ENCODE measurements at places on chromosomes 4 and X. TPM values are rescaled to one million over a fixed set of nuclear protein-coding genes. Genes with fewer than 3 reads are reported as not detected.

GRCh38 chr4:15006416-15007024, 4.2 kb downstream of the CPEB2 start:
- no peak overlapping the region for H3K27ac ChIP-seq
- H3K4me3 ChIP-seq = no peak overlapping the region
- H3K27me3 ChIP-seq = no peaks in the 10 kb centered on the region
- H3K4me1 ChIP-seq = peaks cover 12% of the 10 kb centered on the region
- H3K36me3 ChIP-seq = no peaks in the 10 kb centered on the region
- no peak for DNase-seq

GRCh38 chrX:13605611-13606010, 36.2 kb downstream of the EGFL6 start:
- H3K27ac ChIP-seq = no peak overlapping the region
- H3K4me1 ChIP-seq = no peaks in the 10 kb centered on the region
- no peak overlapping the region for H3K4me3 ChIP-seq
- H3K36me3 ChIP-seq = no peaks in the 10 kb centered on the region
- no peaks in the 10 kb centered on the region for H3K27me3 ChIP-seq

- H3K27ac ChIP-seq = no peak overlapping the region
- no peak overlapping the region for H3K4me3 ChIP-seq
- no peaks in the 10 kb centered on the region for H3K27me3 ChIP-seq
- no peaks in the 10 kb centered on the region for H3K36me3 ChIP-seq
Measured at GRCh38 chr4:189659287-189659686, 281.4 kb upstream of the FRG1 start.

DNA sequence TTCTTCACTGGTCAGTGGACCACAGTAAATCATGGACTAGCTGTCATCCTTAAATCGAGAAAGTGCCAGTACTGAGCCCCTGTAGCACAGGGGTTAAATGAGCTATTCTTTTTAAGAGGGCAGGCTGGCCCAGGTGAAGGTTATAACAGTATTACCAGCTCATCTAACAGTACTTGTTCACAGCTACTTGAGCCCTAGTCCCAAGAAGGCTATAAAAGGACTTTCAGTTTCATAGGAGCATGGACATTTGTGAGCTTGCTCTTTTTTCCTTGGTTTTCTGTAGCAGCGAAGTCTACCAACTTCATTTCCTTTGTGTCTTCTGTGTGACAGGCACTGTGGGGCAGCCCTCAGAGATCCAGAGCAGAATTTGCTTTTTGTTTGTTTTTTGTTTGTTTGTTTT, 61.0 kb downstream of the ARX start:
- no peak for DNase-seq
- H3K27ac ChIP-seq = no peak overlapping the region
- H3K4me3 ChIP-seq = no peak overlapping the region
- no peaks in the 10 kb centered on the region for H3K4me1 ChIP-seq

DNA sequence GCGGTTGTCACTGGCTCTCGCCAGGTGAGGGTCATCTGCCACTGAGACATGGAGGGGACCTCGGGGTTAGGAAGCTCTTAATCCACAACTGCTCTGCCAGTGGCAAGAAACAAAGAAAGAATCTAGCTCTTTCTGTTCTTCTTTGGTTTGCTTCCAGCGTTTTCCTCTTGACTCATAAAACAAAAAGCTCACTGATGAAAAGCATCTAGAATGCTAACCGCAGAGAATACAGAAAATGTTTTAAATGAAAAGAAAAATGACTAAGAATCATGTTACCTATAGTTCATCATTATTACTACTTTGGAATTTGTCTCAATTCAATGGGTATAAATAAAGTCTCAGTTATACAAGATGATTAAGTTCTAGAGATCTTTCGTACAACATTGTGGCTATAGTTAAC, 274.8 kb upstream of the TENM3 start:
- DNase-seq = no peak
- no peaks in the 10 kb centered on the region for H3K27me3 ChIP-seq
- H3K4me3 ChIP-seq = no peak overlapping the region
- peaks cover 3% of the 10 kb centered on the region for H3K4me1 ChIP-seq
- no peaks in the 10 kb centered on the region for H3K36me3 ChIP-seq

- no peak for DNase-seq
- H3K36me3 ChIP-seq = no peaks in the 10 kb centered on the region
- no peaks in the 10 kb centered on the region for H3K4me1 ChIP-seq
- no peaks in the 10 kb centered on the region for H3K27me3 ChIP-seq
Measured at GRCh38 chr4:187108845-187109244, 385.2 kb upstream of the FAT1 start.

DNA sequence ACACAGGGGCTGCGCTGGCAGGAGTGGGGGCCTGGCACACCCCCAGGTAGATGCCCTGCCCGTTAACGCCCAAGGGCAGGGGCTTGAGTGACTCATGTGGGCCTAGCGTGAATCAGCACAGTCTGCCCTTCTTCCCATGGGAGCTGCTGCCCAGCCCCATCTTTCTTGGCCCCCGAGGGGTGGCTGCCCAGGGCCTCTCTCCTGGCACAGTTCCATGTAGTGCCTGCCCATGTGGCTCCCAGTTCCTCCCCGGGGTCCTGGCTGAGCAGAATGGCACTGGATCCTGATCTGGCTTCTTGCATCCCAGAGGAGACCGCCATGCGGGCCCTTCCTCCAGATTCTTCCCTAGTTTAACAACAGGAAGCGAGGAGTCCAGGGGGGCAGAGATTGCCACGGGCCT, 2.1 kb upstream of the AVPR2 start:
- no peaks in the 10 kb centered on the region for H3K27me3 ChIP-seq
- H3K4me3 ChIP-seq = no peak overlapping the region
- no peaks in the 10 kb centered on the region for H3K36me3 ChIP-seq
- no peak for DNase-seq
- peaks cover 28% of the 10 kb centered on the region for H3K4me1 ChIP-seq
- H3K27ac ChIP-seq = no peak overlapping the region

- no peak overlapping the region for H3K27ac ChIP-seq
- no peak overlapping the region for H3K4me3 ChIP-seq
- DNase-seq = no peak
- H3K27me3 ChIP-seq = no peaks in the 10 kb centered on the region
Measured at GRCh38 chrX:41314881-41315280, 19.1 kb upstream of the DDX3X start.

LRBA gene
- 54.6 TPM for total RNA-seq

DNA sequence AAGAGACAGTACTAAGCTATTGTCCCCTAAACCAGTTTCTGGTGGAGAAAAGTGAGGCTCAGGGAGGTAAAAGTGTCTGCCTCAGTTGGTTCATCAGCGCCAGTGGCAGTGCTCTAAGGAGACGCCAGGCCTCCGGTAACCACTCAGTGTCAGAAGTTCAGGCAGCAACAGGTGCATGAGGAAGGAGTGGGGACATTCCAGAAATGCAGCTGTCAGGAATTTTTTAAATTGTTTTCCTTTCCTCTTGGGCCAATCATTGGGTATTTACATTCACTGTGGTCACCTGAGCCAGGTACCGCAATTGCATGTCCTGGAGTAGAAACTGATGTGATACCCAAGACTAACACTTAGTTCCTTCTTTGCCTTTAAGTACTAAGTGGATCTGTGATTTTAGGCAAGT, 40.2 kb upstream of the HS3ST1 start:
- no peaks in the 10 kb centered on the region for H3K36me3 ChIP-seq
- no peak overlapping the region for H3K27ac ChIP-seq
- DNase-seq = no peak
- H3K4me3 ChIP-seq = no peak overlapping the region
- no peaks in the 10 kb centered on the region for H3K27me3 ChIP-seq

DNA sequence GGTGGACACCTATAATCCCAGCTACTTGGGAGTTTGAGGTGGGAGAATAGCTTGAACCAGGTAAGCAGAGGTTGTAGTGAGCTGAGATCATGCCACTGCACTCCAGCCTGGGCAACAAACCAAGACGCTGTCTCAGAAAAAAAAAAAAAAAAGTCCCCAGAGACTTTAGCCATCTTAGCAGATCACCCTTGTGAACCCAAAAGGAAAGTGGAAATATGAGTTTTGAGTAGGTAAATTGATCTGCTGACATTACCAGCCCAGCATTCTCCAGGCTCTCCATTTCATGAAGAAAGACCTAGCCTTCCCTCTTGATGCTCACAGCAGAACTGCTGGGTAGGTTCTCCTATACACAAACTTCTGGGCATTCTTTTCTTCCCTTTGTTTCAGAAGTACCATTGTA, 24.5 kb upstream of the HNRNPD start:
- no peaks in the 10 kb centered on the region for H3K4me1 ChIP-seq
- H3K27ac ChIP-seq = no peak overlapping the region
- no peak overlapping the region for H3K4me3 ChIP-seq
- no peaks in the 10 kb centered on the region for H3K36me3 ChIP-seq
- no peak for DNase-seq

- H3K27ac ChIP-seq = no peak overlapping the region
- DNase-seq = no peak
- no peak overlapping the region for H3K4me3 ChIP-seq
- H3K36me3 ChIP-seq = no peaks in the 10 kb centered on the region
Measured at GRCh38 chr4:73859614-73860088, 6.6 kb downstream of the PF4V1 start.

- no peaks in the 10 kb centered on the region for H3K36me3 ChIP-seq
- no peak overlapping the region for H3K4me3 ChIP-seq
- H3K27me3 ChIP-seq = peaks cover 7% of the 10 kb centered on the region
- no peak for DNase-seq
Measured at GRCh38 chr4:71639380-71639779, 144.5 kb downstream of the GC start.

- no peak overlapping the region for H3K4me3 ChIP-seq
- no peaks in the 10 kb centered on the region for H3K27me3 ChIP-seq
- H3K4me1 ChIP-seq = no peaks in the 10 kb centered on the region
Measured at GRCh38 chr4:8614365-8615193, 22.0 kb downstream of the CPZ start.

HSFX3 gene
- not detected for total RNA-seq

CXCL1 gene
- total RNA-seq = not detected

DNA sequence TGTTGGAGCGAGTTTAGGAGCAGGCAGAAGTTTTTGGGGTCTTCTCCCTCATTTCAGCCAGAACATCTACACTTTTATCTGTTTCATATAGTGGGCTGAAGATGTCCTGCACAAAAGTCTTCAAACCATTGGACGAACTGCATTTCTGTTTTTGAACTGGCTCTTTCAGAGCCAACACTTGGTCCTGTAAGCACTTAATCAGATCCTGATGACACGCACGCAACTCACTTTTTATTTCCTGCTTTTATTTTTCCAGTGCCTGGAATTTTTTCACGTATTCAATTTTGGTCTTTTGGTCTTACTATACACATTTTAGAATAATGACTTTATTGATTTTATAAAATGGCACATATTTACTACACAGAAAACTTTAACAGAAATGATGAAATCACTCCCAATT, 40.2 kb upstream of the NKX3-2 start:
- H3K36me3 ChIP-seq = peaks cover 22% of the 10 kb centered on the region
- no peak overlapping the region for H3K4me3 ChIP-seq
- no peaks in the 10 kb centered on the region for H3K4me1 ChIP-seq
- DNase-seq = no peak
- H3K27ac ChIP-seq = no peak overlapping the region

CFI gene
- total RNA-seq = not detected

GRCh38 chr4:155510771-155511170, 134.0 kb upstream of the MAP9 start:
- H3K27me3 ChIP-seq = peaks cover 2% of the 10 kb centered on the region
- H3K27ac ChIP-seq = no peak overlapping the region
- H3K4me3 ChIP-seq = no peak overlapping the region
- H3K4me1 ChIP-seq = no peaks in the 10 kb centered on the region
- DNase-seq = no peak

GRCh38 chr4:112371361-112371760, 74.2 kb downstream of the ALPK1 start:
- H3K4me1 ChIP-seq = no peaks in the 10 kb centered on the region
- no peaks in the 10 kb centered on the region for H3K27me3 ChIP-seq
- H3K36me3 ChIP-seq = peaks cover 4% of the 10 kb centered on the region
- H3K27ac ChIP-seq = no peak overlapping the region
- no peak for DNase-seq

ETNPPL gene
- not detected for total RNA-seq

DNA sequence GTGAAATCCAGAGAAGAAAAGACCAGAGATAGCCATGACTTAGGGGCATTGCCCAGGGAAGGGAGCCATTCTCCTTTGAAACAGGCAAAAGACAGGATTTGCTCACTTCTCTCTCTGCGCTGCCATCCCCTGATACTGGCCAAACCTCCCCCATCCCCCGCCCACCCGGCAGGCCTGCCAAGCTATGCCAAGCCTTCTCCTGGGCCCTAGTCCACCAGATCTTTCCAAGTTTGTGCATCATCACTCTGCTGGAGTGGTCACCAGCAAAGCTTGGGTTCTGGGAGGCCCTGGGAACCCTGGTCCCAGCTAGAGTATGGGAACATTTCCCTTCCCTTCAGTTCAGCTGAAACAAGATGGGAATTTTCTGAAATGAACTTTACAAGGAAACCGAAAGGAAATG, 18.4 kb downstream of the EFNB1 start:
- H3K36me3 ChIP-seq = no peaks in the 10 kb centered on the region
- DNase-seq = no peak
- H3K4me3 ChIP-seq = no peak overlapping the region

DNA sequence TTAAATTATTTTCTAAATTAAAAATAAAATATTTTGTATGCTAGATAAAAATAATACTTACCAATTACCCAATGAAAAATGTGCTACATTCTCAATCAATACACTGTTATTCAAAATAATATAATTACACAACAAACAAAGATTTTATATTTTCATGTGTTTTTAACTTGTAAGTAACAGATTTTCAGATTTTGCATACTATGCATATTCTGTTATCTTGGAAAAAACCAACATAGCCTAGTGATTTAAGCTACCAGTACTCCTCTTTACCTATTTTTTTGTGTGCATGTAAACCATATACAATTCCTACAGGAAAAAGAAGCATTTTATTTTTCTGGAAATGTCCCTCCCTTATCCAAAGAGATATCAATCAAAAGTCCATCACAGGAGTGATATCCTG, 10.0 kb upstream of the GNRHR start:
- no peak for DNase-seq
- H3K27me3 ChIP-seq = no peaks in the 10 kb centered on the region
- H3K4me1 ChIP-seq = peaks cover 4% of the 10 kb centered on the region
- peaks cover under 1% of the 10 kb centered on the region for H3K36me3 ChIP-seq
- H3K27ac ChIP-seq = no peak overlapping the region
- H3K4me3 ChIP-seq = no peak overlapping the region

CCDC158 gene
- not detected for total RNA-seq

CLDN2 gene
- not detected for total RNA-seq

CAPN6 gene
- total RNA-seq = not detected

- H3K36me3 ChIP-seq = no peaks in the 10 kb centered on the region
- no peak overlapping the region for H3K27ac ChIP-seq
- no peaks in the 10 kb centered on the region for H3K27me3 ChIP-seq
- peaks cover 6% of the 10 kb centered on the region for H3K4me1 ChIP-seq
Measured at GRCh38 chrX:16573781-16574180, 76.2 kb upstream of the S100G start.

SMARCA1 gene
- 0.44 TPM for total RNA-seq

DNA sequence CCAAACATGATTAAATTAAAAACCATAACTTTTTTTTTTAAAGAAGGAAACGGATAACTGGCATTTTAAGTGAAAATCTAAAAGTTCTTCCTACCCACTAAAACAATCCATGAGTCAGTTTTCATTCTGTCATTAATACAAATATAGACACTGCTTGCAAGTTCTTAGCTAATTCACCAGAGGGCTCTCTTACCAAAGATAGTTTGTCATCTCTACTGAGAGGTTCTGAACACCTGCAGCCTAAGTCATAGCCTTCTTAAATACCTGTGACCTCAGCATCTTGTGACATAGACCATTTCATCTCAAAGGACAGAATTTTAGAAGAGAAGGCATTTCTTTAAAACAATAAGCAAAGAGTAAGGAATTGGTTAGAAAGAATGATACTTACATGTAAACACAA, 65.3 kb upstream of the FAM120C start:
- no peak overlapping the region for H3K4me3 ChIP-seq
- no peaks in the 10 kb centered on the region for H3K27me3 ChIP-seq
- no peak overlapping the region for H3K27ac ChIP-seq
- no peaks in the 10 kb centered on the region for H3K4me1 ChIP-seq
